Activated naive CD8-positive, alpha-beta T cell treated with anti-CD3 and anti-CD28 coated beads for 36 hours (primary cell): ENCODE measurements at places on chromosomes 5 and 9. TPM values are rescaled to one million over a fixed set of nuclear protein-coding genes. Genes with fewer than 3 reads are reported as not detected.
A peak's percentile ranks its signal among the peaks of the same experiment; 100 is the strongest.

The ORM2 gene
- total RNA-seq, result not detected

The DROSHA gene
- total RNA-seq, result 74.3 TPM

GRCh38 chr5:35198075-35198474 lies 32.2 kb downstream of the PRLR start:
- no peaks in the 10 kb centered on the region for H3K36me3 ChIP-seq
- H3K27ac ChIP-seq, result no peak overlapping the region
- no peak overlapping the region for H3K4me3 ChIP-seq
- no peak for DNase-seq
- H3K4me1 ChIP-seq, result no peaks in the 10 kb centered on the region

The FBXW11 gene
- total RNA-seq, result 60.8 TPM

- peaks cover 1% of the 10 kb centered on the region for H3K36me3 ChIP-seq
- H3K27ac ChIP-seq, result no peak overlapping the region
- H3K27me3 ChIP-seq, result no peaks in the 10 kb centered on the region
- no peak for DNase-seq
- H3K4me1 ChIP-seq, result peaks cover 9% of the 10 kb centered on the region
- H3K4me3 ChIP-seq, result no peak overlapping the region
These were observed 11.7 kb upstream of the ESM1 start for GRCh38 chr5:54997081-54997480.

The SPEF2 gene
- total RNA-seq, result 6.0 TPM

DNA sequence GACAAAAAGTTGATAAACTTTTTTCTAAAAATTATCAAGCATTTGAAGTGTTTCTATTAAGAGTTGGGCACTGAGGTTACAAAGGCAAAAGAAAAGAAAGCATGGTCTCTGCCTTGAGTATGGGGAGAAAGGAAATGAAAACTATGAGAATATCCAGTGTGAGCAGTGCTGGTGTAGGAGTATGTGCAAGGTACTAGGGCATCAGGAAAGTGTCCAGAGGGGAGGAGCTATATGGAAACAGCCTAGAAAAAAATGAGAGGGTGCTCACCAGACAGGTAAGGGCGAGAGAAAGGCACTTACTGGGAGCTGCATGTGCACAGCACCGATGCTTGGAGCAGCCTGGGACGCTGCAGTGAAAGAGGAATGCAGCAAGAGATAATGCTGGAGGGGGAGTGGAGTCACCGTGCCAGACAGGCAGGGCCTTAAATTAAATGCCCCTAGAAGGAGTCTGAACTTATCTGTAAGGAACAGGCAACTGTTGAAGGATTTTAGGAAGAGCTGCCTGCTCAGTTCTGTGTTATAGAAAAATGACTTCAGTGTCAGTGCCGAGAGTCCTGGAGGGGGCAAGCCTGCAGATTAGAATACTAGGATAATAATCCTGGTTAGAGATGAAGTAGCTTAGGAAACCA lies 14.0 kb downstream of the MCC start:
- no peak for DNase-seq
- no peaks in the 10 kb centered on the region for H3K36me3 ChIP-seq

GRCh38 chr5:68543212-68543611 lies 327.7 kb downstream of the PIK3R1 start:
- H3K4me3 ChIP-seq, result no peak overlapping the region
- no peak overlapping the region for H3K27ac ChIP-seq

- no peaks in the 10 kb centered on the region for H3K4me1 ChIP-seq
- H3K4me3 ChIP-seq, result no peak overlapping the region
- peaks cover 27% of the 10 kb centered on the region for H3K27me3 ChIP-seq
- DNase-seq, result no peak
- no peaks in the 10 kb centered on the region for H3K36me3 ChIP-seq
These were observed 105.0 kb upstream of the PRSS3 start for GRCh38 chr9:33690143-33690933.

DNA sequence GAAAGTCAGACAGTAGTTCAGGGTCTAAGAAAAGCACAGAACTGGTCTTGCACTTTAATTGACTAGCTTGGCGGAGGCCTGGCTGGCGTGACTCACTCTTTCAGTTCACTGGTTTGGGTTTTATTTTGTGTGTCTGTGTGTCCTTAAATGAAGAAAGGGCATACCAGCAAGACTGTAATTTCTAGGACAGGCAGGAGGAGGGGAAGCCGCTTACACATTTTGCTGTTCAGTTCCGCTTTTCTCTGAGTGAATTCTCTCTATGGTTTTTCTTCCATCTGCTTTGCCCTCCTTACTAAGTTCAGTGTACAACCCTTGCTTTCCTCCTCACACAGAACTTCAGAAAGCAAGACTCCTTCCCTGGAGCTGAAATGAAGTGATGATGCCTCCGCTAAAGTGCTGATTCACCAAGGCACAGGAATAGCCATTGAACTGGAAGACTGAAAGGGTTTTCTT lies 150.8 kb downstream of the MEF2C start:
- H3K27ac ChIP-seq, result no peak overlapping the region
- DNase-seq, result no peak

DNA sequence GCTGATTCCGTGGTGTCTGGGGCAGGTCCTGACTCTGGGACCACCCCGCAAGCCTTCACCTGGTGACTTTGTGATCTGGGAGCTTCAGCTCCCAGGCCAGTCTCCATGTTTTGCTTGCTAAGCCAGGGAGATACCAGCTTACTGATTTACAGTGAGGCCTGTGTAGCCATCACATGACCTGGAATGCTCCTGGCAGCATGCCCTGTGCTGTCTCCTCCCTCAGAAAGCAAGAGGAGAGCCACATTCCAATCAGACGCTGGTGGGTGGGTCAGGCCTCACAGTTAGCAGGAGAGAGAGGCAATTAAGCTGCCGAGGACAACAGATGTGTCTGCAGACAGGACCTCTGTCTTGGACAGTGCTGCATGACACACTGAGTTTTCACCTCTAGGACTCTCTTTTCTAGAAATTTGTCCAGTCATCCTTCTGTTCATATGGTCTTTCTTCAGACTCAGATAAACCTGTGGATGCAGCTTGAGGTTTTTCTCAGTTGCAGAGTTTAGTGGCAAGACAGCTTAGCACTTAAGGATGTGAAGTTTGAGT lies 24.4 kb upstream of the GRPEL2 start:
- H3K4me1 ChIP-seq, result no peaks in the 10 kb centered on the region
- no peak overlapping the region for H3K4me3 ChIP-seq
- H3K27ac ChIP-seq, result no peak overlapping the region
- no peak for DNase-seq
- H3K36me3 ChIP-seq, result no peaks in the 10 kb centered on the region
- no peaks in the 10 kb centered on the region for H3K27me3 ChIP-seq

The CLINT1 gene
- 80.7 TPM for total RNA-seq

DNA sequence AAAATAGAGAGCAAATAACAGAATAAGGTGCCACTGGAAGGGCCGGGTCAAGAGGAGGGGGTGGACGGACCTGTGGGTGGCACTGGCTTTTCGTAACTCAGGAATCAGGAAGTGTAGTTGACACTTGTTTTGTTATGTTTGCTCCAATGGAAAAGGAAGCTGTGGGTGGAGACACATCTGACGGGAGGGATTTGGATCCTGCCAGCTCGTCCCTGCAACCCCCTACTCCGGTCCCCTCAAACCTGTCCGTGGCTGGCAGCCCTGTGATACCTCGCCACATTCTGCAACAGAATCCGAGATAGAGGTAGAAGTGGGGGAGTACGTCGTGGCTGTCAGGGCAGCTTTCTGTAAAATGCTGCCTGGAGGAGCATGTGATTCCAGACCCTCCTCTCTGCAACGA lies 104.2 kb upstream of the IER5L start:
- H3K4me1 ChIP-seq, result no peaks in the 10 kb centered on the region
- no peaks in the 10 kb centered on the region for H3K27me3 ChIP-seq
- H3K4me3 ChIP-seq, result no peak overlapping the region

- peaks cover 8% of the 10 kb centered on the region for H3K36me3 ChIP-seq
- peak within 1 kb of the TSS; percentile 96 for H3K27ac ChIP-seq
- peak within 1 kb of the TSS; percentile 91 for H3K4me3 ChIP-seq
These were observed at the start of gene FBXW2 for GRCh38 chr9:120792898-120793765. TSS of gene FBXW2 (minus strand) at chr9:120793416. CDS start at chr9:120788258, 5,158 bp downstream.
